ENCODE measurements at places on chromosomes 6 and 20.

DNA sequence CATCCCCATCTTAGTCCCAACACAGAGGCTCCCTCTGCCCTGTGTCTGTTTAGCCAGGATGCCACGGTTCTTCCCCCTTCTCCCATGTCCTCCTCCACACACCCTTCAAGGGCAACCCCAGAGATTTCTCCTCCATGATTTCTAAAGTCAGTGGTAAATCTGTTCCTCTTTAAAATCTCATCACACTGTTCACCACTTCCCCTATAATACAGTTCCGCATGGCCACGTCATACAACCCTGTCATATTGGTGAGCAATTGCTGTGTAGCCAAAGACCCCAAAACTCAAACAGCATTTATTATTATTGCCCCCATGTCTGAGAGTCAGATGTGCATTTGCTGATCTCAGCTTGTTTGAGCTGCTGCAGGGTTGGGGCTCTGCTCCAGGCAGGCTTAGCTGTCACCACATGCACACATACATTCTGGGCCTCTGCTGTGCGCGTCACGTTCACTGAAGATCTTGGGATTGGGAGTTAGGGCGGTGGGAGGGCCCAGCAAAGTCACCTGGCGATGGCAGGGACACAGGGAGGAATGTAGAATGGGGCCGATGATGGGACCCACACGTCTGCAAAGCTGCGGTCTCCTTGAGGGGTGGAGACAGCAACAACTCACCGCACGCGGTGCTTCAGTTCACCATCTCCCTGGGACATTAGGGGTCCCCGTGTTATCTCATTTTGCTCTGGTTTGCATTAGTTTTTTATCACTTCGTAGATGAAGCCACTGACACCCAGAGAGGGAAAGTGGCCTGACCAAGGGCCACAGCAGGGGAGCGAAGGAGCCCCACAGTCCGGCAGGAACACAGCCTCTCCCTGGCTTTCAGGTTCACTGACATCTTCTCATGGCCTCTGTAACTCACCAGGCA, 36.9 kb upstream of the CD93 start:
- DNase-seq: no peak

DNA sequence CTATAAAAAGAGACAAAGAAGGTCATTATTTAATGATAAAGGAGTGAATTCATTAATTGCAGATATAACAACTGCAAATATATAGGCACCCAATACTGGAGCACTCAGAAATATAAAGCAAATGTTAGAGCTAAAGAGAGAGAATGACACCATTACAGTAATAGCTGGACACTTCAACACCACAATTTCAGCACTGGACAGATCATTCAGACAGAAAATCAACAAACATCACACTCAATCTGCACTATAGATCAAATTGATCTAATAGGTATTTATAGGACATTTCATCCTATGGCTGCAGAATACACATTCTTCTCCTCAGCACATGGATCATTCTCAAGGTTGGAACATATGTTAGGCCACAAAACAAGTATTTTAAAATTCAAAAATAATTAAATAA, 72.7 kb downstream of the MAP7 start:
- DNase-seq: no peak

DNA sequence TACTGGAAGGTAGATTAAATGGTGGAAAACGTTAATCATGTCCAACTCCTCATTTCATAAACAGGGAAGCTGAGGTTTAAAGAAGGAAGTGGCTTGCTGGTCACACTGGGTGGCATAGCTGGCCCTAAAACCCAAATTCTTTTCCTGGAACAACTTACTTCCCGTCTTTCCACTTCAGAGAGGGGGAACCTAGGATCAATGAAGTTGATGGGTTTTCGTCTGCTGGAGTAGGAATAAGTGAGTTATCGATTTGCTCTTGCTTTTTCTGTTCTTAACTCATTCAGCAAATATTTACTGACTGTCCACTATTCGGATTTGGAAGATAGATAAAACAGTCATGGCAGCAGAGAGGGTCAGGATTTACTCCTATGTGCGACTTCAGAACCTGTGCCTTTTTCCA, 1.2 kb upstream of the SYS1 start:
- DNase-seq: no peak

- DNase-seq: no peak
Measured at GRCh38 chr6:53347250-53347920, 1.4 kb downstream of the ELOVL5 start.

- no peak for DNase-seq
Measured at GRCh38 chr6:168248148-168248620, 71.4 kb downstream of the DACT2 start.

DNA sequence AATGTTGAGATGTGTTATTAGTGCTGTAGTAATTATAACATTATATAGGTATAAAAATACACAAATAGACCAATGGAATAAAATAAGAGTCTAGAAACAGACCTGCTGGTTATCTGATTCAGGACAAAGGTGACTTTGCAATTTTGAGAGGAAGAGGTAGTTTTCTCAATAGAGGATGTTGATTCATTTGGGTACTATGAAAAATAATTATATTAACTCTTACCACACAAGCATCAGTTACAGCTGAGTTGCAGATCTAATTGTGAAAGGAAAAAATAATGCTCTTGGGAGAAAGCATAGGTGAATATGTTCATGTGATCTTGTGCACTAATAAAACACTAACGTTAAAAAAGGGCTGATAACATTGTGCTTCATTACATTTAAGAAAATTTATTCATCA, 103.0 kb downstream of the BCKDHB start:
- no peak for DNase-seq

- DNase-seq: no peak
Measured at GRCh38 chr6:118663993-118664985, 12.9 kb upstream of the CEP85L start.

GRCh38 chr6:128057541-128057940, 156.7 kb upstream of the THEMIS start:
- DNase-seq: no peak

DNA sequence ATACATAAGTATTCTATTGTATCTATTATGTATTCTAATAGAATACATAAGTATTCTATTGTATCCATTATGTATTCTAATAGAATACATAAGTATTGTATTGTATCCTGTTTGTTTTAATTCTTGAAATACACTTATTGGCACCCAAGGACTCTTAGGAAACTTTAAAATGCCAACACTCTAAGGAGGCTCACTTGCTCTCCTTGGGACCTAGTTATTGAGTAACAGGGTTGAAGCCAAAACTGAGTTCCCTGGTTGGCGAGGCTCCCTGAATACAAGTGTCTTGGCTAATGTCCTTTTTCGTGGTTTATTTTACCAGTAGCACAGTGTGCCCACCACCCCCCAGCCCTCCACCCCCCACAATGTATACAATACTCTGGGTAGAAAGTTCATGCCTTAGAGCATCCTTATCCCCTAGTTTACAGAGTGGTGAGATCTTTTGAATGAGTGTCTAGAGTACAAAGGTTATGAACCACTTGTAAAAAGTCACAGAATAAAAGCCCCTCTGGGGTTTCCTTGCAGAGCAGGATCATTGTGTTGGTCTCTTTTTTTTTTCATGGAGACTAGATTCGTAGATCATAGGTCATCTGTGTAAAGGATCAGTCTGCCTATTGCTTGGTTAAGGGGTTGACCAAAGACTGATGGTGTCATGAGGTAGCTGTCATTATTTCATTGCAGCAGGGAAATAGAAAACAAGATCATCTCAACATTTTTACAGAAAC, 32.5 kb upstream of the PRDM1 start:
- DNase-seq: no peak

DNA sequence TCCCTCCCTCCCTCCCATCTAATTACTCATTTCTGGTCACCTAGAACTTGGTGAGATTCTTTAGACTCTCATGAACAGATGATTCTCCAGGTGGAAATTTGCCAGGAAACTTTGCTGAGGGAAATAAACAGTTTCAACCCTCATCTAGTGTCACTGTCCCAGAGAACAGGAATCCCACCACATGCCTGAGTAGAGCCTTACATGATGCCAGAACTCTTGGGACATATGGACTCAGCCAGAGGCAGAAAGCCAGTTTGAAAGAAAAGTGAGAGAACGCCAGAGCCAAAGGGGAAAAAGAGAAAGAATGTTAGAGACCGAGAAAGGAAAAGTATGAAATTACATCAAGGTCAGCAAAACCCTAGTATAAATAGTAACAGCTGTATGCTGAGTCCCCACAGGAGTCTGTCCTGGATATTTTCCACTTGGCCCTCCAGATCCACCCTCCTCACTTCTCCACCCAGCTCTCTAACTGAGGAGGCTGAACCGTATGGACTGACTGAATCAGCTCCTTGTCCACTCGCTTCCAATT, 127.5 kb upstream of the COL21A1 start:
- no peak for DNase-seq

- no peak for DNase-seq
Measured at GRCh38 chr6:149364557-149364956, 35.5 kb upstream of the SUMO4 start.

GRCh38 chr6:11484441-11484840, 53.1 kb upstream of the TMEM170B start:
- DNase-seq: no peak

GRCh38 chr6:97133067-97133466, 149.9 kb downstream of the MMS22L start:
- DNase-seq: no peak

DNA sequence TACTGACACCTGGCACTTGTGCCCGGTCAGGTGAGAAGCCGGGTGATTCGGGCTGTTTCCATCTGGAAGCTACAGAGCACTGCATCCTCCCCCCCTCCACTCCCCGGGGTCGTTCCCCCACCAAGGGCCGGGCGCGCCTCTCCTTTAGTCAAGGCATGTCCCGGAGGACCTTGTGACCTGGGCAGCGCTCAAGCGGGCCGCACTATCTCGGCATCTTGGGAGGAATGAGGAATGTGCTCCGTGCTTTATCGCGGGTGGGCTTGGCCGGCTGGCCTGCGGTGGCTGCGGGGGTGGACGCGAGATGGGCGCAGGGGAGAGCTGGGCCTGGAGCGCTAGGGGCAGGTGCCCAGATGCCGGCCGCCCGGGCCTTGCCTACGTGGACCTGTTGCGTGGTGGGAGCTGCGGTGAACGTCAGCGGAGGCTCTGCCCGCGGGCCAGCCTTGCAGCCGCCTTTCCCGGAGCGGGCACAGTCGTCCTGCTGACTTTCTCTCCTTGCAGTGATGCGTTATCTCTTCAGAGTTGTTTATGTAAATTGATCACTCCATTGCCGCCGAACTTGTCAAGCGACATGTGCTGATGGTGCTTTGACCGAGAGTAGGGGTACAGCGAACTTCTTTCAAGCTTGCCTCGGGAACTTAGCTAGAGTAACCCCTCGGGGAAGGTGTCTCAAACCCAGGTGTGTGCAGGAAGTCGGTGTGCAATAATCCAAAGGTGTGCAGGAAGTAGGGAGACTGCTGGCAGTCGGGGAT, 1.1 kb downstream of the LRRC1 start:
- DNase-seq: no peak

- DNase-seq: no peak
Measured at GRCh38 chr6:43782764-43783513, 12.9 kb downstream of the VEGFA start.

GRCh38 chr20:32752458-32753250, 9.4 kb upstream of the COMMD7 start:
- DNase-seq: no peak

- no peak for DNase-seq
Measured at GRCh38 chr20:59812286-59813125, 120.9 kb downstream of the SYCP2 start.

DNA sequence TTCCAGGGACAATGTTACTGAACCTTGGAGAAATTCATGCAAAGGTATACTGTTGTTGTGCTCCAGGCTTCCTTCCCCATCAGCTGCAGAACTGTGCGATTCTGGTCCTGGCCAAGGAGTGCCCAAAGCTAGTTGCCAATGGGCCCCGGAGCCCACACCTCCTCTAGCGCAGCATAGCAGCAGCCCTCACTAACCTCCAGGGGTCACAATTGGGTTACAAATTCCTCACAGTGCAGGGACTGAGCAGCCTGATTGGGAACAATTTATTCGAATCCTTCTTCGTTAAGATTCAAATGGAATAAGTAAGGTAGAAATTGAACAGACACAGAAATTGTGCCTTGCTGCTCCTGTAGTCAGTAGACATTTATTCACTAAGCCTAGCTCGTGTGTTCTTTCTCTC, 284.9 kb downstream of the PRKN start:
- no peak for DNase-seq

DNA sequence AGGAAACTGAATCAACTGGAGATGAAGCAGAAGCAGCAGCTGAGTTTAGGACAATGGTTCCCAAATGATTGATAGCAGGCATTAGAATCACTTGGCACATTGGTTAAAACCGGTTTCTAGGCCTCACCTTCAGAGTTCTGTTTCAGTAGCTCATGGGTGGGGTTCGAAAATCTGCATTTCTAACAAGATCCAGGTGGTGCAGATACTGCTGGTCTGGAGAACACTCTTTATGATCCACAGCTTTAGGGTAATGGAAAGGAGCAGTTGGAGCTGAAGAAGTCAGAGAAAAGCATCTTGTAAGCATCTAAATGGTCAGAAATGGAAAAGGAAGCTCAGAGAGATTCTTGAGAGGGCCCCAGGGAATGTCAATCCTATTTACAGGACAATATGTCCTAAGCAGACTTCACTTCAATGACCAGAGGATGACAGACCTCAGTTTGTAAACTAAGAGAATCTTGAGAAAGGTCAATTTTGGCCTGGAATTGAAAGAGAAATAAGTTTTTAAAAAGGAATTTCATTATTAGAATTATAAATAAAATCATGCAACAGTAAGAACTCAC, 8.5 kb downstream of the TSPYL1 start:
- DNase-seq: no peak

- DNase-seq: no peak
Measured at GRCh38 chr20:1296117-1296610, 30.1 kb downstream of the SNPH start.

DNA sequence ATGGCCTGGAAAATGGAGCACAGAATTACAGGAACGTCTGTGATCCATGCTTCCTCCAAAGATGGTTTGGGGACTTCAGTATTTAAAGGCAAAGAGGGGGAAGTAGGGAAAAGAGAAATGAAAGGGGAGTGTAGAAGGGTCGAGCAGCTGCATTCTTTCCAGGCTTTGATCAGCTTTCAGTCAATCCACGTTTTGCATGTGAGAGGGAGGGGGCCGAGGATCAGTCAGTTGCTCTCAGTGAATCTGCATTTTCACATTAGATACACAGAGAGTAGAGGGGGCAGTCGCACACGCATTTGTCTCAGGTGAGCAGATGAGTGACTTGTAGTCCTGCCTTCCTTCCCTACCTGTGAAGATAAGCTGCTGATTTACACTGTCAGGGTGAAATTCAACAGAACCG, 78.8 kb downstream of the FOXF2 start:
- DNase-seq: no peak

GRCh38 chr6:151012321-151013294, 147.1 kb downstream of the MTHFD1L start:
- no peak for DNase-seq

GRCh38 chr6:18317850-18318249, 53.5 kb upstream of the DEK start:
- no peak for DNase-seq

DNA sequence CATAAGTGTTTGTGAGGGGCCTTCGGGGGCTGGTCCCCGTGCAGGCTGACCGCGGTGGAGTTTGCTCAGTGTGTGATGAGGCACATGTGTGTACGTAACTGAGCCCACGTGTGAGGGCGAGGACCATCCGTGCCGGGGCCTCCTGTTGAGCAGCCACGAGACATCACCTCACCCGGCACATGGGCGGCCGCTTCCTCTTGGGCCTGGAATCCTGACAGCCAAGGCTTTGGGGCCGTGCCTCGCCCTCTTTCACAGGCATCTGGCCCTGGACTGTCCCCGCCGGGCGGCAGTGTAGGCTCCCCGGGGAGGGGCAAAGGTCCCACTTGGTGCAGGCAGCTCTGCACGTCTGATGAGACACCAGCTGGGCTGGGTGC, 202.3 kb downstream of the DLL1 start:
- DNase-seq: no peak

GRCh38 chr6:77264970-77265369, 198.3 kb downstream of the HTR1B start:
- DNase-seq: no peak

GRCh38 chr6:110573136-110573535, 96.7 kb upstream of the SLC22A16 start:
- DNase-seq: no peak
